ENCODE measurements at places on chromosomes 3 and 15.
A peak's percentile ranks its signal among the peaks of the same experiment; 100 is the strongest.

DNA sequence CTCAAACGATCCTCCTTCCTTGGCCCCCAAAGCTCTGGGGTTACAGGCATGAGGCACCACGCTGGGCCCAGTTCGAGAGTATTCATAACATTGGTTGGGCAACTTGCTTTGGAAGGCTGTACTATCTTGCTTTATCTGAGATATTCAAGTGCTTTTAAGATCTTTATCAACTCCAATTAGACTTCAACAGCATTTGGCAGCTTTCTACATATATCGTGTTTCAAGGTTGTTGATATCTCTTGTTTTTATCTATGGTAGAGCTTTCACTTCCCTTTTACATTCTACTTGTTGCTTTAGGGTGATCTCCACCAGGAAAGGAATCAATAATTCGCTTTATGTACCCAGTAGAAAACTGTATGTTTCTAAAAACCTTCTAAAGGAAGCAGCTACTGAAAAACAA, 395.3 kb downstream of the IL5RA start:
- no peak for DNase-seq

- no peak for DNase-seq
These were observed 43.6 kb upstream of the AP4E1 start for GRCh38 chr15:50864873-50865272.

- no peak for DNase-seq
These were observed 480.7 kb downstream of the FHIT start for GRCh38 chr3:60770532-60770931.

DNA sequence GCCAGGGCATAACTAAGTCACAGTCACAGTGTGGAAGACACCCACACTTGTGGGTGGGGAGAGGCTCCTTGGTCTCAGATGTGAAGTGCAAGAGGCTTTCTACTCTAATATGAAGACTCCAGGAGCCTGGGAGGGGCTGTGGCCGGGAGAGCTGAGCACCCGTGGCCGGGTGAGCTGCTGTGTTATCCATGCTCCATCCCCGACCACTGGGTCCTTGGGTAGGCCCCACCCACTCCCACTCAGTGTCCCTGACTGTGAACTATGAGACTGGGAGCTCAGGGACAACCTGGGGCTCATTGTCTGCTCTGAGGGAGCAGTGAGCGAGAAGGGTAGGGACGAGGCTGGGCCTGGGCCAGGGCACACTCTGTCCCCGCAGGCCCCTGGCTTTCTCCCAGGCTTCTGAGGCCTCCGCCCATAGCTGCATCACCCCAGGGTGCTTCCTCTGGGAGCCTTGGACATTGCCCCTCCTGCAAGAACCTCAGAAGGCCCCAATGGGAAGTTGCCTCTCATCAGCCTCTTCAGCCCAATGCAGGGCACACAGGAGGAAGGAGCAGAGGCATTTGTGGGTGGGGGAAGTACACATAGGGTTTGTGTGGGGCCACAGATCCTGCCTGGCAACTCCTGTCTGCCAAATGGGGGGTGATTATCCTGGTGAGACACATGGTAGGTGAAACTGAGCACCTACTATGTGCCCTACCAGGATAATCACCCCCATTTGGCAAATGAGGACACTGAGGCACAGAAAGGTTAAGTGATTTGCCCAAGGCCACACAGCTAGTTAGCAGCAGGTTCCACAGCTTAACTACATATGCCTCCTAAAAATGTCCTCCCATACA, 2.4 kb downstream of the ANPEP start:
- no peak for DNase-seq

DNA sequence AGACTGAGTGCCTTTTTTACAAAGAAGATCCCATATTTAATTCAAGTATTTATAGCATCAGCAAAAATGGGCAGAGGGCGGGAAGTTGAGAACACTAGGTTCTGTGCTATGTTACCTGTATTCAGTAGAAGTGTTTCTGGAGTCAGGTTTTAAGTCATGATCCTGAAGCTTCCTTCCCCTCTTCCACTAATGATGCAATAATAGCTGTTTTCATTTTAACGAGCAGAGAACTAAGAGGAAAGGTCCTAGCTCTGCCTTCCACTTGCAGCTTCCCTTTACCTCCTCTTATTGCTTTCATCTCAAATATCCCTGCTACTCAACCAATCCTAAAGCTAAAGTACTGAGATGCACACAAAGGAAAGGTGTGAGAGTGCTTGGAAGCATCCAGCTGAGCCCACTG, 16.9 kb upstream of the TMOD3 start:
- no peak for DNase-seq

GRCh38 chr15:86021281-86022264, 58.1 kb upstream of the AGBL1 start:
- no peak for DNase-seq

DNA sequence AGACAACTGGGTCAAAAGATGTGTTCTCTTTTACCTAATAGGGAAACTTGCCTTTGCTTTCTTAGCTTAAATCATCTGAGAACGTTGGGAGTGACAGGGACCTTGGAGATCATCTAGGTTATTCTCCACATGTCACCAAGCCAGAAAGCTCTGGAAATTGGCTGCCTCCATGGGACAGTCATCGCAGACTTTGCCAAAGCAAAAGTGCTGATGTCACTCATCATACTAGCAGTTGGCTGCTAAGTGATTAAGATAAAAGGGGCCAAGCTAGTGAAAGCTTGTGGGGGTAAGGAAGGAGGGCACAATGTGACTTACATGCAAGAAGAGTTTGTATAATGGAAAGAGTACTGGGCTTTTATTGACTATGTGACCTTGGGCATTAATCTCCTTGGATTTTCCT, 198.0 kb upstream of the PFN2 start:
- peak; percentile 91 for DNase-seq

DNA sequence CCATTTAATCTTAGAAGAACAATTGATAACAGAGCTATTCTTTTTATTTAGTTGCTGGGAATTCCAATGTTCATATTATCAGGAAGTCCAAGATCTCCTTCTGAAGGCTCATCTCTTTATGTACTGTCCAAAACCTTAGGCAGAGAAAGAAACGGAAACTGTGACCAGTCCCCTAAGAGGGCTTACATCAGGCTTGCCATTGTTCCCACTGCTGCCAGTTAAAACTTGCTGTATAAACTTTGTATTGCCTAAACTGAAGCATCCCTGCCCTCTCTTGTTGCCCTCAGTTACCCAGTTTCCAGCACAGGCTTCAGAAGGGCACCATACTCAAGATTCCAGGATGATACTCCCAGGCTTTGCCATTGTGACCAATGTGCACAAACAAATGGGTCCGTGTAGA, 435.2 kb upstream of the NAALADL2 start:
- no peak for DNase-seq

- no peak for DNase-seq
These were observed 34.4 kb upstream of the TNFSF10 start for GRCh38 chr3:172557515-172558220.

DNA sequence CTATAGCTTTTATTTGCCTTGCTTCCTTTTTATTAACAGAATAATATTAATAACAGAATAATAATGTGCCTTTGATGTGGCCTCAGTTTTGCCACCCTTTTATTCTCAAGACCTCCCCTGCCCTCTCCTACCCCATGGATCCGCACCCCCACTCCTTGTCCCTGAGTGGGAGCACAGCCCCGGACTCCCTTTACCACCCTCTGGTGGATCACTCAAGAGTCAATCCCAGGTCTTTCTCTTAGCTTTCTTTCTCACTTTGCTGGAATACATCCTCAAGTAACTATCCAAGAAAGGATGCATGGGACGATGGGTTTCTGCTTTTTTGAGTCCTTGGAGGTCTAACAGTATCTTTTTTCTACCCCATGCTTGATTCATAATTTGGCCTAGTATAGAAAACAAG, 63.4 kb downstream of the KLF13 start:
- no peak for DNase-seq

DNA sequence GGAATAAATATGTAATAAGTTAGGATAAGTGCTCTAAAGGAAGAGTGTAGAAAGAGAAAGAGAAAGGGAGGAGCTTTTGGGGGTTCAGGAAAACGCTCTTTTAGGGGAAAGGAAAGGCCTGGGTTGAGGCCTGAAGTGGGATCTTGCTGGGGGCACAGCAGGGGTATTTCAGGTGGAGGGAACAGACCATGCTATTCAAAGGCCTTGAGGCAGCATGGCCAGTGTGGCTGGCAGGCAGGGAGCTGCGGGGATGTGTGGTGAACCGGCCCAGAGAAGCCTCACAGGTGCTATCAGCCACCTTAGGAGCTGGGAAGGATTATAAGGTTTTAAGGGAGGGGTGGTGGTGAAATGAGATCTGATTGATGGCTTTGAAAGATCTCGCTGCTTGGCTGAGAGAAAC, 66.6 kb downstream of the LINGO1 start:
- DNase-seq = no peak

DNA sequence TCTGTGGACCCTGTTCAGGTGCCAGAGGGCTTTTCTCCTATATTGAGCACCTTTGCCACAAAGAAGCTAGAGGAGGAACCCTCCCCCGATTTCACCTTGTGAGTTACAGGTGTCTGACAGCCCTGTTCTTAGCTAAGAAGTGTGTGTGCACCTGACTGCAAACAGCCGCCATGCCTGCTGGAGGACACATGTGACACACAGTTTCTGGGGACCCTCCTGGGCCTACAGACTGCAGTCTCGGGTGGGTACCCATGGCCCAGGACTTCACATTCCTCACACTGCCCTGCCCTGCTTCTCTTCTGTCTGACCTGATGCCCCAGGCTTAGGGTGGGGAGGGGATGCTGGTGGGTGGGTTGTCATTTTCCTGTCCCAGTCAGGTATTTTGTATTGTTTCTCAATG, 140.6 kb downstream of the CACNA1D start:
- no peak for DNase-seq

GRCh38 chr3:178044320-178044719, 491.9 kb upstream of the KCNMB2 start:
- no peak for DNase-seq

DNA sequence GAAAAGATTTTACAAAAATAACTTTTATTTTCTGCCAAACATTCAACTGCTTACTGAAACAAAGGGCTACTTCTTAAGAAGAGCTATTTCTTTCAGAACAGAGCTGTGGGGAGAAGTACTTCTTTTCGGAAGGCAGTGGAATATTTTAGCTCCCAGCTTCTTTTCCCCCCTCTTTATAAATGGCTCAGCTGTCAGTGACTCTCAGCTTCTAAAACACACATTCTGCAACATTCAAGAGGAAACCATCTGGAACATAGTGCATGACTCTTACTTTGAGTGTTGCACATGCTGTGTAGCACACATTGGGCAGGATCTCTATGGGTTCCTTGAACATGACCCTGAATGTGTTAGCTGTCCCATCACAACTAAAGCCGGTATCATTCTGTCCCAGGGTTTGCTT, 7.0 kb upstream of the C15orf40 start:
- DNase-seq = no peak

GRCh38 chr15:48695088-48695826, 49.7 kb upstream of the FBN1 start:
- no peak for DNase-seq

GRCh38 chr15:60544581-60545264, 65.8 kb upstream of the ICE2 start:
- DNase-seq = no peak

GRCh38 chr15:37873336-37873735, 61.1 kb upstream of the TMCO5A start:
- no peak for DNase-seq

DNA sequence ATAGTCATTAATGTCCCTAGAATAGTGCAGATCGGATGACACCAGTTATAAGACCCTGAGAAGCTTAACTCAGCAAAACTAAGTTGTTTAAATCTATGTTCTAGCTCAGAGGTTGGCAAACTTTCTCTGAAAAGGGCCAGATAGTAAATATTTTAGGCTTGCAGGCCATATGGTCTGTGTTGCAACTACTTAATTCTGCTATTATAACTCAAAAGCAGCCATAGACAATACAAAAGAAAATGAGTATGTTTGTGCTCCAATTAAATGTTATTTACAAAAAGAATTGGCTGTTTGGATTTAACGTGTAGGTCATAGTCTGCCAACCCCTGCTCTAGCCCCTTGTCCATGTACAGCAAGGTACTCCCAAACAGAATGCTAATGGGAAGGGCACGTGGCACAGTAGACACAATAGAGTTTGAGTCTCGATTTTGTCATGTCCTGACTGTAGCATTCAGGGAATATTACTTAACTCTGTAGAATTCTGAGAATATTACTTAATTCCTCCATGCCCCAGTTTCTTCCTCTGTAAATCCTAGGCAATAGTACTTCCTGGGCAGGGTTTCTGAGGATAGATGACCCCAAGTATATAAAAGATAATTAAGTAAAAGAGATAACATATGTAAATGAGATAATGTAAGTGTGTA, 70.5 kb upstream of the ATP2C1 start:
- no peak for DNase-seq

GRCh38 chr15:101646672-101647071, 5.5 kb downstream of the TM2D3 start:
- DNase-seq = peak; percentile 45

DNA sequence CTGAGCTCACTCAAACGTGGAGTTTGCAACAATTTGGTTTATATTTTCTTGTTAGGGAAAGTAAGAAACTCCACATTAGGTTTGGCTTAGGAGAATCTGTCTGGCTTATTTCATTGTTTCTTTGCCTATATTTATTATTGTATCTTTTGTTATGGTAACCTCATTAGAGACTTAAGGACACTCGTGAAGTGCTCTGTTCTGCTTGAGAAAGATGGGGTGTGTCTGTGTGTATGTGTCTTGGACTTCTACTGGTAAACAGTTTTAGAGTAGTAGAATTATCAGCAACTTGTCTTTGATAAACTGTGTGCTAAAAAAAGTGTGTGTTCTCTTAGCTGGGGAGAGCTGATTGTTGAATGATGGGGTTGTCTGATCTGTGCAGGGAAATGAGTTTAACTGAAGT, 306.5 kb downstream of the RBMS3 start:
- no peak for DNase-seq

DNA sequence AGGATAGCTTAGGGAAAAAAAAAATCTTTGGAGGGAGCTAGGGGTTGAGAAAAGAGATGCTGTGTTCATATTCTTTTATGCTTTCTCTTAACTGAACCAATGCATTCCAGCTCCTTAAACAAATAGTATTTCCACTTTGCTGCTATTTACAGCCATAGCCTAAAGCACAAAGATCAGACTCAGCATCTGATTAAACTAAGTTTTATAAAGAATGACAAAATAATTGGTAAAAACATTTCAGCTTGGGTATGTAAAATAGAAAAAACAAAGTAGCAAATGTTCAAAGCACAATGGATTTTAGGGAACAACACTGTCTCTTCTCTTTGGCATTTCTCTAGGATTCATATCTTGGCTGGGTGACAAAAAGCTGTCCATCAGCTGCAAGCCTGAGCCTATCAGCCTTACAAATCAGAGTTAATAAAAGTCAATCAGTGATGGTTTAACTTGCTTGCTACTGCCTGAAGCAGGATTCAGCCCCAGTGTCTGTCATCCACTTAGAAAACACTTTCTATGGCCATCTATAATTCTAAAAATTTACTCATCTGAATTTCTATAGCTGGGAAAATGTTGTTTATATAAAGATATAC, 232.1 kb upstream of the CDIN1 start:
- DNase-seq = no peak

DNA sequence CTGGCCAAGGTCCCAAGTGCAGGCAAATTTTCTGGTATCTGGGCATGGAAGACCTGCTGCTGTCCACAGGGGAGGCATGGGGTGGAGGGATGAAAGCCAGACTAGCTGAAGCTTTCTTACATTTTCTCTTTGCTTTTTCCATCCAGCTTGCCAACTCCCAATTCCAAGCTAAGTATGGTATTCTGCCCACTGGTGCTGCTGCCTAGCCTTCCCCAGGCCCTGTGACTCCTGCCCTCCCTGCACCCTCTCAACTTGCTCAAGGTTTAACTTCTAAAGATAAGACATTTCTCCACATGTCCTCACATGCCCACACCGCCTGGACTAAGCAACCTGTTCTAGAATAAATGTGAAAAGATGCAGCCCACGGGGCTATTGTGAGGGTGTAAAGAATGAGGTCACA, 59.5 kb upstream of the HACD2 start:
- DNase-seq = no peak
